Thyroid gland (tissue), 4 donors: ENCODE measurements at places on chromosomes 11 and 22.
A peak's percentile ranks its signal among the peaks of the same experiment; 100 is the strongest.

GRCh38 chr22:23837911-23838680, 710 bp downstream of the DERL3 start:
- no peak for DNase-seq

DNA sequence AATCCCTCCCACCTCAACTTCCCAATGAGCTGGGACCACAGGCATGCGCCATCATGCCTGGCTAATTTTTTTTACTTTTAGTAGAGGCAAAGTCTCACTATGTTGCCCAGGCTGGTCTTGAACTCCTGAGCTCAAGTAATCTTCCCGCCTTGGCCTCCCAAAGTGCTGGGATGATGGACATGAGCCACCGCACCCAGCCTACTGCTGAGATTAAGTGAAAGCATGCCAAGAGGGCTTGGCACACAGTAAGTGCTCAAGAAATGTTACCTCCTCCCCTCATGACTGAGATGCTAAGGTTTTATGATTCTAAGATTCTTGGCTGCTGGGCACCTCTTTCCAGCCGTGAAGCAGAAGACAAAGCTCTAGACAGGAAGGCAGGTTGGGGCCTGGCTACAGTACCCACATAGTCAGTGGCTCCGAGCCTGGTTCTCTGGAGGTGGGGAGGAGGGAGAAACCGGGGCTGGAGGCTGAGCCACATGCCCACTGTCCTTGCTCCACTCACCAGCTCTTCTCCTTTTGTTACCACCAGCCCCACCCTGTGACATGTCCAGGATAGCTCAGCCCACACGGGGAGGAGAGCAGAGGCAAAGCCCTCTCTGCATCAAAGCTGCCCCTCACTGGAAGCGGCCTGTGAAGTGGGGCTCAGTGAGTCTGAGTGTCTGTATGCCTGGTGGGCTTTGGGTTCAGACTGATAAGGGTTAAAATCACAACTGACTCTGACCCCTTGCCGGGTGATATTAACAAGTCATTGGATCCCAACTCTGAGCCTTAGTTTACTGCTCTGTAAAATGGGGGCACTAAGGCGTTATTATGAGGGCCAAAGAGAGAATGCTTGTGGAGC, 12.9 kb downstream of the ARHGEF17 start:
- DNase-seq, result peak; percentile 62

DNA sequence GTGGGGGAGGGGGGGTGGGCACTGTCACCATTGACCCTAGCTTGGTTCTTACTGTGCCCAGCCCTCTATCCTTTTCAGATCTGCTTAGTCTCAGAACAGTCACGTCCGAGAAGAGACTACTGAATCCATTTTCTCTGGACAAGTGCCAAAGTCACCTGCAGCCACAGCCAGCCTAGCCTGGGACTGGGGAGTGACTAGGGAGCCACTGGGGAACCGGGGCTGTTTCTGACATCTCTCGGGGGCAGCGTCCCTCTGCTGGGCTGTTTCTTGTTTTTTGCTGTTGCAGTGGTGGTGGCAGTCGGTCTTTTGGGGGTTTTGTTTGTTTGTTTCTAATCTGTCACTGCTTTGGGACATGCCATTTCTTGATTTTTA, 8.7 kb downstream of the SLC37A2 start:
- DNase-seq, result no peak

GRCh38 chr11:8731647-8732323, 49.2 kb downstream of the RPL27A start:
- no peak for DNase-seq

- no peak for DNase-seq
Measured at GRCh38 chr22:45238957-45239680, 1.6 kb downstream of the KIAA0930 start.

DNA sequence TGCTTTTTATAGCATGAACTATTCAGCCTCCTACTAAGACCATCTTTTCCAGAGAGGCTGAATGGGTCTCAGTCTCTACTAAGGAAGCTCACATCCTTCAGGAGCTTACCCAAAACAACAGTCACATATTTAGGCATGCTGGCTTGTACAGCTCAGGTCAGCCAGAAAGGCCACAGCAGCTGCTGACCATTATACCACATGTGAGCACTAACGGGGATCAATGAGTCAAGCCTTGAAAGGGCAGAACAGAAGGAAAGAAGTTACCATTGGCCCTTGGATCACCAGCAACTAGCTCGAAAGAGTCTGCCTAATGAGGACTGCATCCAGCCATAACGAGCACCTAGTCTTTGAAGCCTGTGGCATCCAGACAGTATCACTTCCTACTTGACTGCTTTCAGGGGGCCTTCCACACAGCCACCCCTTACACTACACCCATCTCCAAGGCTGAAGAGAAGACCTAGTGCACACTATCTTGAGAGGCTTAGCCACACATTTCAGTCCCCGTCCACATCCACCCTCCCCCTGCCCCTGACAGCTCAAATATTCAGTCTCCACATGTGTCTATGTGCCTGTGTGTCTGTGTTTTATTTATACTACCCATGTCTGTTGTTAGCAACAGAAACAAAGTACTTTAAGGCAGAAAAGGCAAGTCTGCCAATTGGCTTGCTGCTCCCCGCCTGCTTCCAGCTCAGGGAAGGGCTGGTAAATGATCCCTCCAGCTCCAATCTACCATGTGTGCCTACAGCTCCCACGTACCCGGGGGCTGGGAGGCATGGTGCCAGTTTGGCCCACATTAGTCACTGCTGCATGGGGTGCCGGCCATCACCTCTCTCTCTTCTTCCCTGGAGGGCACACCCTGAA, 95.5 kb downstream of the RPL27A start:
- peak; percentile 55 for DNase-seq

DNA sequence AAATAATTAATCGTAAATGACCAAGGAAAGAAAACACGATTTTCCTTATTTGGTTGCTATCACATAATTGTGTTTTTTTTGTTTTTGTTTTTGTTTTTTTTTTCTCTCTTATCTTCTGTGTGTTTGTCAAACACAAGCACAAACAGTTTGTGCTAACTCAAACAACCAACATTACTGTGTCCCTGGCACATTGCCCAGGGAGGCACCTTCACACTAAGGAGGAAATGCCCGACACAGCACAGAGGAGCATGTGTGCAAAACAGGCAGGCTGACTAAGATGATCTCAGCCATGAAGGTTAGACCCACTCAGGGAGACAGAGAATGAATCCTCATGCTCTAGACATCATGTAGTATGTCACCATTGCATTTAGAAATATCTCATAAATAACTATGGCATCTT, 130.1 kb downstream of the SOX6 start:
- peak; percentile 77 for DNase-seq

- no peak for DNase-seq
Measured at GRCh38 chr11:44977493-44977984, 26.9 kb upstream of the TP53I11 start.

DNA sequence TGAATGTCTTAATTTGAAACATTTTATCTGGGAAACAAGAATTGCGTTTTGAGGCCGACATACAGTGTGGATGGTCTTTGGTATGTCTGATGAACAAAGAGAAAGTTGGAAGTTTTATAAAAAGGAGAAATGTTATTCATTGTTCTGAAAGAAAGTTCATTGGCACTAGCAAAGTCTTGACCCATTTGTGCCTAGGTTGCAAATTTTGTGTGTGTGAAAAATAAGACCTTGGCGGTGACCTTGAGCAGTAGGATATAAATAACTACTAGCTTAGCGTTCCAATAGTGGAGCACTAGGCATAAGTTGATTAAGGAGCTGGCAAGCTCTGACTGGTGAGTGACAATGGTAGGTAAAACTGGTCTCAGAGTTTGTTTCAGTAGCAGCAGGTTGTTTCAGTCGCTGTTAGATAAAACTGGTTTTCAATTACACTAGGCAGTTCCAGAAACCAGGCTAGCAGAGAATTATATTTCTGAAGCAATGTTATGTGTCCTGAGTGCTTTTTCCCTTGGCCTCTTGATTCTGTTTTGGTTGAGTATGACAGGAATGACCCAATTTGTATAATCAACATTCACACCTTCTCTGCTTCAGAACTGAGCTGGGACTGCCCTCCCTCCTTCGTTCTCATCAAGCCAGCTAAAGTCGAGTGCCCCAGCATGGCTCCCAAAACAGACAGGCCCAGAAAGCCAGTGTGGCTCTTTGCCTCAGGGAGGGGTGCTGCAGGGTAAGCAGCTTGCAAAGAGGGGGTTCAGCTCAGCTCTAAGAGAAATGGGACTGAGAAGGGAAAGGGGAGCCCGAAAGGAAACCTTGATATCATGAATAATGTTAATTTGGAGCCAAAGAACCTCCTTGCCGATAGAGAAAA, 85.7 kb downstream of the NTM start:
- DNase-seq, result no peak

- peak; percentile 31 for DNase-seq
Measured at GRCh38 chr22:38240734-38241252, 32.0 kb downstream of the TMEM184B start.

- peak; percentile 36 for DNase-seq
Measured at GRCh38 chr11:65366340-65366773, 11.8 kb downstream of the TIGD3 start.

DNA sequence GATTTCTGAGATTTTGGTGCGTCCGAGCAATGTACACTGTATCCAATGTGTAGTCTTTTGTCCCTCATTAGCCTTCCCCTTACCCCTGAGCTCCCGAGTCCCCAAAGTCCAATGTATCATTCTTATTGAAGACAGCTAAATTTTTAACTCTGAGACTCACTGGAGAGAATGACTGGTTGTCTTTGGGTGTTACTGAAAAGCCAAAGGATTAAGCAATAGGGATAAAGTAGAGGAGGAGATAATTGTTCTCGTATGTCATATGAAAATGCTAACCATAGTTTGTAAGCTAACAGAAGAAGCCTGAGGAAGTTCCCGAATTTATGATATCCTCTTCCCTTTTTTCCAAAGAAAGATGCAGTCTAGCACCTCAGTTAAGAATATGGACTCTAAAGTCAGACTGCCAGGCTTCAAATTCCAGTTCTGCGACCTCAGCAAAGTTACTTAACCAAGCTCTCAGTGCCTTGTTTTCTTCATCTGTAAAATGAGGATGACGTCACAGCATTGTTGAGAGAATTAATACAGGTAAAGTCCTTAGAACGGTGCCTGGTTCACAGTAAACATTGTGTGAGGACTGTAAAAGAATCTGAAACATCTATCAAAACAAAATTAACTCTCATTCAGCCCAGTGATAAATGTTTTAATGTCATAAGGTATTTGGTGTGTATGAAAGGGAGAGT, 1.6 kb upstream of the MSANTD2 start:
- no peak for DNase-seq

- DNase-seq, result peak; percentile 86
Measured at GRCh38 chr11:128772814-128773213, 78.9 kb downstream of the FLI1 start.

GRCh38 chr11:86069408-86070101, 671 bp upstream of the PICALM start:
- DNase-seq, result peak; percentile 4

GRCh38 chr11:83881428-83881827, 595.3 kb upstream of the CCDC90B start:
- no peak for DNase-seq

DNA sequence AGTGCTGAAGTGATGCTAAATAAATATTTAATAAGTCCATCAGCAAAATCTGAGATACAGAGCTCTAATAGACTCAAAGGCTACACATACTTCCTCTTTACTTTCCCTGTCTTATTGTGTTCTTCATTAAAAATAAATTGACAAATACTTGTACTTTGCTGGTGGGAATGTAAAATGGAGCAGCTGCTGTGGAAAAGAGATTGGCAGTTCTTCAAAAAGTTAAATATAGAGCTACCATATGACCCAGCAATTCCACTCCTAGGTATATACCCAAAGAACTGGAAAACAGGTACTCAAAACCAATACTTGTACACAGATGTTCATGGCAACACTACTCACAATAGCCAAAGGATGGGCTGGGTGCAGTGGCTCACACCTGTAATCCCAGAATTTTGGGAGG, 76.0 kb downstream of the RBFOX2 start:
- no peak for DNase-seq

DNA sequence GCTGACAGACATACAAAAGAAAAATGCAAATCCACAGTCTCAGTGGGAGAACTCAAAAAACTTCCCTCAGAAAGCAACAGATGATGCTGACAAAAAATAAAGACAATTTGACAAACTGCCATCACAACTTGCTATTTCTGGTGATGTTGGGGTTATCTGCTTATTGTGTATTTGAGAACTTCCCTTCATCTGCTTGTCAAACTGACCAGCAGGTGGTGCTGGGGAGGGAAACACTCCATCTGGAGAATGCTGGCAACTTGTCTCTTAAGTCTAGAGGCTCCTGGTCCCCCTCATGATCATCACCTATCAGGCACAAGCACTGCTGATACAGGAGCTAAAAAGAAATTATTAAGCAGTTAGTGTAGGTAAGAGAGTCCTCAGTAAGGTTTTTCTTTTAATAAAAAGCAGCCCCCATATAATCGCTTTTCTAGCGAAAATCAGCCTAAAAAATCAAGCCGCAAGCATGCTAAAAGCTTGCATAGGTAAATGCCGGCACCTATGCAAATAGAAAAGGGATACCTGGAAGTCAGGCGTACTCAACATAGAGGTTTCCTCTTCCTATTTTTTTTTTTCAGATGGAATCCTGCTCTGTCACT, 9.8 kb upstream of the FAM111B start:
- DNase-seq, result peak; percentile 55

DNA sequence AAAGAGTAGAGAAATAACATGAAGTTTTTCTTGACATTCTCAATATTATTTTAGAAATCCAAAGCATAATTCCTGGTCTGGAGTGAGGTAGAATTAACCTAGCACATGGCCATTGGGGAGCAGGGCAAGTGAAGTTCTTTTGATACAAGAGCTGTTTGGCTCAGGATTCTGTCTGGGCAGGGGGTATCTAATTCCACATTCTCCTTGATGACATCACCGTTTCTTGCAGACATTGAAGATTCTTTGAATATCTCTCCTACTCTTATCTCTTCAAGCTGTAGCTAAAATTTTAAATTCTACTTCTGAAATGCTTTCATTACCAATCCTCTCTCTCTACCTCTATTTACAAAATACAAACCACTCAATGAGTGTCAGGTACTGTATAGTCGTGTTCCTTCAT, 138.2 kb upstream of the TENM4 start:
- DNase-seq, result no peak

DNA sequence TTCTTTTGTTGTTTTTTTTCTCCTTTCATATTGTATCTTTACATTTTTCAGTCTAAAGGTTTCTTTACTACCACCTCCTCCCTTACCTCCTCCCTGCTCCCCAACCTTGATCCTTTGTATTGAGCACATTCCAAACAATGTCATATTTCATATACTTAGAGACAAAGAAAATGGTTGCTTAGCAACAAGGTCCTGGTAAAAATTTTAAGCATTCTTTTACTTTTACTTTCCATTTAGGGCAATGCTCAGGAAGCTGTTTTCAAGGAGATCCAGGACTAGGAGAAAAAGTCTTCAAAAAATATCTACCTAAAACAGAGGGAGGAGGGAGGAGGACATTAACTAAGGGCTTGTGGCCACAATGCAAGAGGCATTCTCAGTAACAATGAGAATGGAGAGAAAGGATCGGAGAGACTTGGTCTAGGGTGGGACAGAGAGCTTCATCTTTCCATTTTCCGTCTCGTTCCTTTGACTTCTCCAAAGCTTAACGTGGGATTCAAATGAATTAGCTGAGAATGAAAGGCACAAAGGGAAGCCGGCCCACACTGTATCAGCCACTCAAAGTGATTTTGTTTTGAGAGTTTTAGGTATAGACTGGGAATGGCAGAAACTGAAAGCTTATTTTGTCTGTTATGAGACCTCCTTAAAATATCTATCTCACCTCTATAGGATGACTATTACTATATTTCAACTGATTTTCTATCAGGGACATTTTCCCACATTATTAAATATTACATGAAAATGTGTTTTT, 455.7 kb downstream of the RAB38 start:
- no peak for DNase-seq
